ENCODE measurements at places on chromosomes 6 and 20.

DNA sequence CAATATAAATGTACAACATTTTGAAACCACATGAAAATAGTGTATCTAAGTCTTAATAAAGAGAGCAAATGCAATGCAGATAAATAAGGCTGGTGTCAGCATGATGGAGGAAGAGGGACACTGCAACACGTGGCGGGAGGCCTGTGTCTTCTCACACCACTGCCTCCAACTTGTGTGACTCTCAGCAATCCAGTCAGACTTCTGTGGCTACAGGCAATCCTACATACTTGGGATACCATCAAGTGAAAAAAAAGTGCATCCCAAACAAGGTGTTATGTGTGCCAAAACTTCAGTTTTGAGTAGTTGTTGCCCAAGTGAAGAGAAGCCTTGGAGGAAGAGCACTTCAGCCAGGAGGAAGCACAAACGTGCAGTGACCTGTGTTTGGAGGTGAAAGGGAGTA lies 68.6 kb downstream of the PKIB start:
- no peak for DNase-seq

- no peak for DNase-seq
These were observed 150.4 kb downstream of the BTBD3 start for GRCh38 chr20:12068121-12068520.

GRCh38 chr6:42046464-42047212 lies 3.7 kb upstream of the TAF8 start:
- no peak for DNase-seq

DNA sequence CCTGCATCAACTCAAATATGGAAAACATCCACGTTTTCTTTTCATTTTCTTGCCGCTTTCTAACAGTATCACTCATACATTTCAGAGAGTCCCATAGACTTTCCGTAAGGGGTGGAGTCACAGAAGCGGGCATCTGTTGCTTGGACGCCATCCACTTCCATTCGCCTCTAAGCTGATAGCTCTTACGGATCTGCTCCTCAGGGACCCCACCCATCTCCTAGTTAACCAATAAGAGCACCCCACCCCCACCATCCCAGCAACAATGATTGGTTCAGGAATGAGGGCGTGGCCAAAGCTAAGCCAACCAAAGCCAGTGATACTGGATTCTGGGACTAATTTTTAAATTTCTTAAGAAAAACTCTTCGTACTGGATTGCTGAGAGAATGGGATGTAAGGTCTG lies 42.4 kb downstream of the SLC2A10 start:
- DNase-seq: no peak

- DNase-seq: no peak
These were observed 20.2 kb downstream of the PIM1 start for GRCh38 chr6:37190159-37190535.

DNA sequence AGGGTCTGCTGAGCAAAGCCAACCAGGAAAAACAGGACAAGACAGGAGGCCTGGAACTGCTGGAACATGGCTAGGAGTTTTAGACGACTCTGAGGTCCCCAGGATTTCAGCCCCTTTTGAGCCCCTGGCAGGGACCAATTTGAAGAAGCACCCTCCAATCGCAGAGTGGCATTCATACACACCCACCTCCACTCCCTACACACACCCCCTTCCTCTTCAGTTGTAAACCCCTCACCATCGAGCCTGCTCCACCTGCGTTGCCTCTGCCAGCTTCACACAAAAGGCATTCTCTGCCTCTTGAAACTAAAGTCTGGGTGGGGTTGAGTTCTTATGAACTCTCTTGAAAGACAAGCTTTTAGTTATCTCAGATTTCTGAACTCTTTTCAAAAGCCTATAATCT lies at the start of gene GPX6:
Gene GPX6, minus strand, starts transcription at position 118 of the 400 bp plus-strand sequence. Its CDS starts 50 bp downstream, at position 68.
- no peak for DNase-seq

DNA sequence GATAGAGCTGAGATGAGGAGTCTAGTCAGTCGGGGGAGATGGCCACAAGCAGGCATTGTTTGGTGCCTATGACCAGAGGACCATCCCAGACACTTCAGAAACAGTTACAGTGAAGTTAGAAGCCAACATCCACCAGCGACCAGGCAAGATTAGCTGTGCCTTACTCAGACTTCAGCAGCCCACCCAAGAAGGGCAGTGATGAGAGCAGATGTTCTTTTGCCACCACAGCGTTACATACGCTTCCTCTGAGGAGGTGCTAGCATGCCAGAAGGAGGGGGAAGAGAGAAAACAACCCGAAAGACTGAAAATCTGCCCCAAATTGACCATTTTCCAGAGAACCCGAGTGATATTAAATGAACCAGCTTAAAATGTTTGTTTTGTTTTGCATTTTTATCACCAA lies 186.8 kb downstream of the PRL start:
- no peak for DNase-seq

DNA sequence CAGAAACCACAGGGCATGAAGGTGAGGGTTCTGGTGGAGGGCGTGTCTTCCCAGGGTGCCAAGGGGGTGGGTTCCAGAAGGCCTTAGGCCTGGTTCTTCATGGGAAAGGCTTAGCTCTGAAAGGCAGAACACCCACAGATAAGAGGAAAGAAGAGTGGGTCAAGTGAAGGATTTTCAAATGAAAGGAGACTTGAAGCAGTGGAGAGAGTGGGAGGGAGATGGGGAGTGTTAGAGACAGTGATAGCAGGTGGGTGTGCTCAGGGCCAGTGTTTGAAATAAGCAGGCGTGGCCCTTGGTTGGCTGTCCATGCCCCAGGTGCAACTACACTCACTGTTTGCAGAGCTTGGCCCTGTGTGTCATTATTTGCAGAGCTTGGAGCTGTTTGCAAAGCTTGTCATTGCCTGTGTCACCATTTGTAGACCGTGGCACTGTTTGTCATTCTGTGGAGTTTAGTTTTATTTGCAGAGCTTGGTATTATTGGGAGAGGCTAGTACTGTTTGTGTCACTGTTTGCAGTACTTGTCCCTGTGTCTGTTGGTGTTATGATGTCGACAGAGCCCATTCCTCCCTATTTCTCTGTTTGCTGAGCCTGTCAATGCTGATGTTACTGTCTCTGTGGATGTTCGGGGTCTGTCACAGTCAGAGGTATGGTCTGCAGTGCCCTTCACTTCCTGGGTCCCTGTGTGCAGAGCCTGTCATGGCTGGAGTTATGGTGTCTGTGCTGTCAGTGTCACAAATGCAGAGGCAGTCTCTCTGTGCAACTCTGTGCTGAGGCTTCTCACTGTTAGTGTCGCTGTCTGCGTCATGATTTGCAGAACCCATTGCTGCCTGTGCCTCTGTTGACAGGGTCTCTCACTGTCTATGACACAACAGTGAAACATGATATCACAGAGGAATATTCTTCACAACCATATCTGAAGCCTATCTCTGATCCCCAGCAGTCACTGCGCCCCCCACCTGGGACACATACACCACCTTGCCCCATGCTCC lies 127.7 kb upstream of the LRFN2 start:
- no peak for DNase-seq

DNA sequence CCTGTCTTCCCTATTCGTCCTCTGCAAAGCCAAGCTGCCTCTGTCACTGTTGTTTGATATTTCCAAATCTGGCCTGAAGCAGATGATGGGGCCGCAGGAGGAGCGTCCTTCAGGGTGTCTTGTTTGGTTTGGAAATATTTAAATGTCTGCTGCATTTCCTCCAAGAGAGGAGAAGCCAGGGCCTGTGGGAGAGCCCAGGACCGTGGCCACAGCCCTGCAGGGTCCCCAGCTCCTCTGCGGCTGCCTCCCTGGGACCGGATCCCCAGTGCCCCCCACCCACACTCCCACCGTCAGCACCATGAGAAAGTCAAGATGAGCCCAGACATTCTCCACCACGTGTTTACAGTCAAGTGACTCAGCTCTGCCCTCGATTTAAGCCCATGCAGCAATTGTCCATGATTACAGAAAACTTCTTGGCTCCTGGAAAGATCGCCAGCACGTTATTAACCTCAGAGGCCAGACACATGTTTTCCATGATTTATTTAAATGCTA lies 18.2 kb downstream of the FOXF2 start:
- DNase-seq: no peak

- no peak for DNase-seq
These were observed 20.0 kb downstream of the LAMA5 start for GRCh38 chr20:62347151-62347404.

GRCh38 chr6:82751718-82752117 lies 313.9 kb downstream of the UBE3D start:
- DNase-seq: no peak

DNA sequence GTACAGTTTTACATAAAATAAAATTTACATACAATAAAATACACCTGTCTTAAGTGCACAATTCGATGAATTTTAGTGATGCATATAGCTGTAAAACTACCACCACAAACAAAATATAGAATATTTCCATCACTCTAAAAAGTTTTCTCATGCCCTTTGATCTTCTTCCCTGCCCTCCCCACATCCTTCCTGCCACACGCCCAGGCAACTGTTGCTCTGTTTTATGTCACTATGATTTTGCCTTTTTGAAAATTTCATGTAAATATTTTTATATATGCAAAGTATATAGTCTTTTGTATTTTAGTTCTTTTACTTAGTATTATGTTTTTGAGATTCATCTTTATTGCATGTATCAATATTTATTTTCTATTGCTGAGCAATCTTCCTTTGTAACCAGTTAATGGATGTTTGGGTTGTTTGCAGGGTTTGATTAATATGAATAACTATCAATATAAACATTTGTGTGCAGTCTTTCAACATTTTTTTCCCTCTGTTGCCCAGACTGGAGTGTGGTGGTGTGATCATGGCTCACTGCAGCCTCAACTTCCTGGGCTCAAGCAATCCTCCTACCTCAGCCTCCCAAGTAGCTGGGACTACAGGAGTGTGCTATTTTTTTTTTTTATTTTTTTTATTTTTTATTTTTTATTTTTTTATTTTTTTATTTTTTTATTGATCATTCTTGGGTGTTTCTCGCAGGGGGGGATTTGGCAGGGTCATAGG lies 23.8 kb upstream of the SAMHD1 start:
- no peak for DNase-seq

- no peak for DNase-seq
These were observed 1.4 kb upstream of the OSBPL2 start for GRCh38 chr20:62236766-62237513.
